ENCODE measurements at places on chromosomes 13 and 19.

DNA sequence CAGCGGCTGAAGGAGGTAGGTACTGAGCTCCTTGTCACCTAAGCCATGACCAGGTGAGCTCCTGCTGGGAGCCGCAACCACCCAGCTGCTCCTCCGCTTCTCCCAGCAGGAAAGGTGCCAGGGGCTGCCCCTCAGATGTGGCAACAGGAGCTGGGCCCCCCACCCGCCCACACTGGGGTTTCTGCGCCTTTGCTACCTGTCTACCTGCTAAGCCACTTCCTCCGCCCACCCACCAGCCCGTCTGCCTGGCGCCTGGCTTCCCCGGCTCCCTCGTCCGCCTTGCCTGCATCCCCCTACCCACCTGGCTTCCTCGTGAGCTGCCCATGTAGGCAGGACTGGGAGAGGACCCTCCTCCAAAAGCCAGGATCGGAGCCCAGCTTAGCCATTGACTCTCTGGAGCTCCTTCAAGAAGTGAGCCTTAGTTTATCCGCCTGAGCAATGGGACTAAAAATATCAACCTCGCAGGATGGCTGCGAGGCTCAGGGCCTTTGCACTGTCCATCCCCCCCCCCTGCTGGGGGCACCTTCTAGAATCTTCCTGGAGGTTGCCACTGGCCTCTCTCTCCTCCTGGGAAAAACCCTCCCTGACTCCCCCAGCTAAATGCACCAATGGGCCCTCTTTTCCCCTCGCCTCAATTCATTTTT, 55.8 kb upstream of the KLF2 start:
- no peak for DNase-seq

- no peak for DNase-seq
Observed at GRCh38 chr19:9323557-9323918, 441 bp upstream of the ZNF559 start.

- DNase-seq: no peak
Observed at GRCh38 chr19:41821003-41821735, 23.3 kb downstream of the LYPD4 start.

- no peak for DNase-seq
Observed at GRCh38 chr19:6768236-6768785, 1.1 kb upstream of the SH2D3A start.

DNA sequence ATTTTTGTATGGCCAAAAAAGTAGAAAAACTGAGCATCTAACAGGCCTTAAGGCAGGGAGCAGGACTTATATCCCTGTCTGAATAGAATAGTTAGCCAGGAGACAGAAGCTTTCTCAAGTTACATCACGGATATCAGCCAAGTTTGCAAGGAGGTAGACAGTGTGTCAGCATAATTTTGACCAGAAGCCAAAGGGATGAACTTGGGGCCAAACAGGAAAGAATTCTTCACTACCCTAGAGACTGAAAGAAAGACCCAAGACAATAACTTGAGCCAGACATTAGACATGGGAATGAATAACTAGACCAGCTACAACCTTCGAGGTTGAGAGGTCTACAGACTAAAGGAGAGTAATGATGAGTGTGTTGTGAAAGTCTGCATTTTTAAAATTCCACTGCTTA, 48.1 kb upstream of the PCDH9 start:
- no peak for DNase-seq

DNA sequence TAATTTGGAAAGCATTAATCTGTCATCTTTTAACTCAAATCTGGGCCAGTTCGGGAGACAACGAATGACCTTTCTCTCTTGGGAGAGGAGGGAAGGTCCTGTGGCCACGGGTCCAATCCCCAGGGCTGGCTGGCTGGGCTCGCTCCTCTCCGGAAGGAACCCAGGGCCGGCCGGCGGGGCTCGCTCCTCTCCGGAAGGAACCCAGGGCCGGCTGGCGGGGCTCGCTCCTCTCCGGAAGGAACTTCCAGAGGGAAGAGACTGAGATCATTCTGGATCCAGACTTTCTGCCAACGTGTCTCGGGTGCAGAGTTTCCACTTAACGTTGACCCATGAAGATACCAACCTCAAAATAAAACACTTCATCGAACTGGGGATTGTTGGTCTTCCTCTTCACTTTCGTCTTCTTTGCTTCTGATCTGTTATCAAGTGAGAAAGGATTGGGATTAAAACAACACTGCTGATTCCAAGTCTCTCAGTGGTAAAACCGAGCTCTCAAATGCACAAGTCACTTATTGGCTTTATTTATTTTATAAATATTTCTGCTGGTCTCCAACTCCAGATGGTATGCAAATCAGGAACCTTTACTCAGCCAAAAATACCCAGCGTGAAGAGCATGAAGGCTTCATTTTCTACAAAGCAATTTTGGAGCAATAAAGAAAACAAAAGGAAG, 53.3 kb upstream of the C13orf46 start:
- no peak for DNase-seq

DNA sequence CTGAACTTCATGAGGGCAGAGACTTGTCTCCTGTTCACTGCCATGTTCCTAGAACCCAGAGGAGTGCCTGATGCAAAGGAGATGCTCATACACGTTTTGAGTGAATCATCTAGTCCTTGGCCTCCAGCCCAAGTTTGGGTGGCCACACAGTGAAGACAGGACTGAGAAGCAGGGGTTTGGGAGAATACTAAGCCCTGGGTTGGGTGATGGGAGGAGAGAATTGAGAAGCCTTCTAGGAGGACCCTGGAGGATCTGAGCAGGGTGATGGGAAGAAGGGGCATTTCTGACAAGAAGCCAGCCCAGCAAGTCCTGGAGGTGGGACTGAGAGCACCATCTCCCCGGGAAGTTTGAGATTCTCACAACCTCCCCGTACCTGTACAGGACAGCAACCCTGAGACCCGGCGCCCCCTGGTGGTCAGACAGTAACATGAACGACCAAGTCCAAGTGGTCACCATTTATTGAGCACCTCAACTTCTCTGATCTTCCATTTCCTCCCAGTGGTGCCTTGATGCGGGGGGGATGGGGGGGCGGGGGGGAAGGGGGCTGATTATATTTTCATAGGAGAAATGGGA, 11.0 kb downstream of the CTU1 start:
- peak; percentile 42 for DNase-seq

DNA sequence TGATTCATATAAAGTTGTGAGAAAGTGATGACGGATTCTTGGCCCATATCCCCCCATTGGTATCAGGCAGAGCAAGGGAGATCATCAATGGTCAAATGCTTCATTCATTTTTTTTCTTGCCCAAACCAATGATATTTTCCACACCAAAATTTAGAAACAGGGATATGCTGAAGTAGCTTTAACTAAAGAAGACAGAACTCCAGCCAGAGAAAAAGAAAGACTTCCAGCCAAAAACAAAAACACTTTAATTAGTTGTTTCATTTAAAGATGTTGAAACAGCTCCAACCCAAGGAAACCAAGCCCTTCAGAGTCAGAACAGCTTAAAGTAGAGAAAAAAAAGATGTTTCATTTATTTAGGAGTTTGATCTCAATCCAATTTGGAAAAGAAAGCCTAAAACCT, 358.9 kb upstream of the NBEA start:
- DNase-seq: no peak

DNA sequence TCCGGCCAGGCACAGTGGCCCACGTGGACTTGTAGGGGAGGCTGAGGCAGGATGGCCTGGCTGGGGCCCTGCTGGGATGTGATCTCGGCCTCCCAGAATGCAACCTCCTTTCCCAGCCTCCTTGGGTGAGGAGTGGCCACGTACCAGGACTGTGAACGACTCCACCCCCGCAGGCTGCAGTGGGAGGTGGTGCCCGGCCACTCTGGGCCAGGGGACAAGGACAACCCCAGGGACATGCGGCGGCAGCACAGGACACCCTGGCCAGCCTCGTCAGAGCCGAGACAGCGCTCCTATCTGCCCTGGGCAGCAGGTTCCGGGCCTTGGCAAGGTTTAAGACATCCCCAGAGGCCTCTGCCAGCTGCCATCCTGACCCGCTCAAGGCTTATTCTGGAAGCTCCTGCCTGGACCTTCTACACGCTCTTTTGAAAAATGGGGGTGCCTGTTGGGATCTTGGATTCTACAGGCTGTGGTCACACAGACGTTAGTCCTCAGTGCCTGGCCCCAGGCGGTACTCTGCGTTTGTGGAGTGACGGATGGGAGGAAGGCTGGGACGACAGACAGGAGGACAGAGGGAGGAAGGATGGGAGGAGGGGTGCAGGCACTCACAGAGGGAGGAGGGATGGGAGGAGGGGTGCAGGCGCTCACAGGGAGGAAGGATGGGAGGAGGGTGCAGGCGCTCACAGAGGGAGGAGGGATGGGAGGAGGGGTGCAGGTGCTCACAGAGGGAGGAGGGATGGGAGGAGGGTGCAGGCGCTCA, 19.9 kb upstream of the CACTIN start:
- no peak for DNase-seq

DNA sequence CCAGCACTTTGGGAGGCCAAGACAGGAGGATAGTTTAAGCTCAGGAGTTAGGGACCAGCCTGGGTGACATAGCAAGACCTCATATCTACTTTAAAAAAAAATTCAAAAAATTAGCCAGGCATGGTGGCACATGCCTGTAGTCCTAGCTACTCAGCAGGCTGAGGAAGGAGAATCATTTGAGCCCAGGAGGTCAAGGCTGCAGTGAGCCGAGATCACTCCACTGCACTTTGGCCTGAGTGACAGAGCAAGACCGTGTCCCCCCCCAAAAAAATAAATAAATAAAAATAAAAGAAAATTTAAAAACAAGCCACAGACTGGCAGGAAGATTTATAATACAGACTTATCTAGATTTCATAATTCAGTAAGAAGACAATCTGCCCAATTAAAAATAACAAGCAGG, 14.8 kb downstream of the PSPC1 start:
- no peak for DNase-seq

GRCh38 chr13:30968846-30969245, 36.4 kb downstream of the TEX26 start:
- no peak for DNase-seq

DNA sequence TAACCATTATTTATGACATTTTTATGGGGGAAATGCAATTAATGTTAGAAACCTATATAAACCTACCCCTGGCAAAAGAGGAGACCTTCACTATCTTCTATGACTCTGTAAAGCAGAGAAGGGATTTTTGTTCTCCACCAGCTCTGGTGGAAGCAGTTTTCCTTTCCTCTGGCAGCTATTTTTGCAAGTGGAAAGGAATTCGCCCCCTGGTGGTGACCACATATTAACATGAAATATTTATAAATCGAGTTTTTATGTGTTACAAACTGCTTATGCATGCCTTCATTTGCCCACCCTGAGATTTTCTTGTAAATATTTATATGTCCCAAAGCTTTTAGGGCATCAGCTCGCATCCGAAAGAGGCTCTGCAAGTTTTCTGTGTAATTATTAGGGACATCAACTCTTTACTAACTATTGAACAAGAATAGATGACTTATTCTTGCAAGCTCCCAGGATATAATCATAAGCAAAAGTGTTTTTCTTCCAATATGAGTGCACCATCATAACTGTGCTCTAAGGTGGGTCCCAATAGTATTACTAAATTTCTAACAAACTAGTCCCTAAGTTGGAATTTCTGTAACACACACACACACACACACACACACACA, 62.4 kb downstream of the SERTM1 start:
- DNase-seq: peak; percentile 9

GRCh38 chr13:104098421-104098820, 1032.2 kb upstream of the SLC10A2 start:
- no peak for DNase-seq

DNA sequence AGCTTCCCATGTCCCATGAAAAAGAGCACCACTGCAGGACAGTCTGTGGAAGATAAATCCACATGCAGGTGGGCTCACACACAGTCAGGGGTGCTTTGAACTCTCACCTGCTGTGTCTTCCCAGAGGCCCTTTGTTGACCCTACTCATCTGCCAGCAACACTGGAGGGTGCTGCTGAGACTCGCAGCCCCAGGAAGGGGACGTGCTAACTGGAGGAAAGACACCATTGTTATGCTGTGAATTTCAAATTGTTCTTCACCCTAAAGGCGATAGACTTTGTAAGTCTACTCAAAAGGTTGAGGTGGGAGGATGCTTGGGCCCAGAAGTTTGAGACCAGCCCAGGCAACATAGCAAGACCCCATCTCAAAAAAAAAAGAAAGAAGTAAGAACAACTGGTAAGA, 107.3 kb upstream of the SERP2 start:
- no peak for DNase-seq

DNA sequence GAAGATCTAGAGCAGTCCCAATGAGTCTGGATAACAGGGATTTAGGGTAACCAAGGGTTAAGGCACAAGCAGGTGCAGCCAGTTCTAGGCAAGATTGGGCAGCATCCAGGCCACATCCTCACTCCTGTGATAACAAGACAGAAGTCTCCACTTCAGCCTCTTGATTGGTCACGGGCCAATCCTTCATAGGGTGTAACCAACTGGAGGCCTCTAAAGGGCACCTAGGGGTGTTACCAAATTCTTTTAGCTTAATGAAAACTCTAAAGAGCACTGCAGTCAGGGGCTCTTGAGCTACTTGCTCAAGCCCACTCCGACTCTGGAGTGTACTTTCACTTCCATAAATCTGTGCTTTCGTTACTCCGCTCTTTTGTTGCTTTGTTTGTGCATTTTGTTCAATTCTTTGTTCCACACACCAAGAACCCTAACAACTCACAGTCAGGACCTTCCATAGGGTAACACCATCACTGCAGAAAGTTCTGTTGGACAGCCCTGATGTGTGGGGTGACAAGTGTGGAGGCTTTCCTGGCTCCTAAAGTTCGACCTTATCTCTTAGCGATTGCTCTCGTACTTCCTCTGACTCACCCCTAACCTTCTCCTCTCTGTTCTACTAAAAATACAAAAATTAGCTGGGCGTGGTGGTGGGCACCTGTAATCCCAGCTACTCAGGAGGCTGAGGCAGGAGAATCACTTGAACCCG, 36.1 kb downstream of the ZSWIM9 start:
- DNase-seq: no peak

DNA sequence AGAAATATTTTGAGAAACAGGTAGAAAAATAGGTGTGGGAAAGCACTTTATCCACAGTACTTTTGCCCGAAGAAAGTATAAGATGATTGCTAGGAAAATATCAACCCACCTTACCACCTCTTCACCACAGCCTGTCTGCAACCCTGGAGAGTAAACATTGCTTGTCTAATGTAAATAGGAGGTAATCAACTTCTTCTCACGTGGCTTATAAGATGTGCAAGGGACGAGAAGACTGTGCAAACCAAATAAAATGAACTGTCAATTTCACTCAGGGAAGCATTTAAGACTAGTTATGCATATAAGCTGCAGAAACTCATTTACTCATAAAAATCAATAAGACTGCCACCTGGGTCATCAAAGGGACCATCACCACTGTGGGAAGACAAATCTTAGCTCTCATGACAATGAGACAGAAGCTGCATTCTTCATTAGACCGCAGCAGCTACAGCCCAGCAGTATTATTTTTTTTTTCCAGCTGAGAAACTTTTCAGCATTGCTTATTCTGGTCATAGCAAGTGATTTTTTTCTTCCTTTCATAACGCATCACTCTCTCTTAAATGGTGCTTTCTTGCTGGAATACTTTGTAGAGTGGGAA, 807.7 kb upstream of the GPC6 start:
- no peak for DNase-seq

Measured in stimulated activated CD4-positive, alpha-beta T cell treated with anti-CD3 and anti-CD28 coated beads, Interleukin-1b, Interleukin-23, amount 100 ng/mL, for 1 hour (primary cell).